Frontal cortex (tissue), 4 donors: ENCODE measurements at places on chromosomes 6 and 20. TPM values are rescaled to one million over a fixed set of nuclear protein-coding genes. Genes with fewer than 3 reads are reported as not detected.

Gene AFDN
- 204 TPM for total RNA-seq

DNA sequence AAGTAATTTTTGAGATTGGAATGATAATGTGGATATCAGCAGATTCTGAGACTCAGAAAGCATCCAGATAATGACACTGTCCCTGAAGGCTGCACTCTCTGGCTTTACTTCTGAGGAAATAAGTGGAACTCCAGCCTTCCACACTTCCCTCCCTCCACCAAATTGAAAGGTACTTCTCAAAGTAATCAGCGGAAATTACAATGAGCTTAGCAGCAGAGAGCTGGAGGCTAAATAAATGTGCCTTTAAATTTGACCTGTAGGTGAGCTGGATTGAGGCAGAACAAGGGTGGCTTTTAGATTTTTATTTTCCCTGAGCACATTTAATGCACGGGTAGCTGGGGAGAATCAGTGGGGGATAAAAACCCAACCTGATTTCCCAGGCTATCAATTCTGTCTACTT is 39.3 kb upstream of the RNF144B start:
- DNase-seq, result no peak

Gene ADGRF5
- total RNA-seq, result 6.5 TPM

DNA sequence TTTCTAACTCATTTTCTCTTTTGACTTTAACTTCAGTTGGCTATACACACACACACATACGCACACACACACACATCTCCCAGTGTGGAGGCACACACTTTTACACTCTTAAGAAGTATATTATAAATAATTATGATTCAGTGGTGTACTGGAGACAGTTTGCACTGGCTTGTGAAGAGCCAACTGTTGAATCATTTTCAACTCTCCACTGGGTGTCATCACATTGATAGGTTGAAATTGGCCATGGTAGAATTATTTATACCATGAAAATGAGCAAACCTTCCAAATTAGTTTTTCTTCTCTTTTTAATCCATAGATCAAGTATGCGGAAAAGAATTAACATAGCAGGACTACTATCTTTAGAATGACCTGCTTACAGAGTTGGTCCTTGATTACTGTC is 407.1 kb downstream of the BMP2 start:
- no peak for DNase-seq

Gene CAGE1
- not detected for total RNA-seq

DNA sequence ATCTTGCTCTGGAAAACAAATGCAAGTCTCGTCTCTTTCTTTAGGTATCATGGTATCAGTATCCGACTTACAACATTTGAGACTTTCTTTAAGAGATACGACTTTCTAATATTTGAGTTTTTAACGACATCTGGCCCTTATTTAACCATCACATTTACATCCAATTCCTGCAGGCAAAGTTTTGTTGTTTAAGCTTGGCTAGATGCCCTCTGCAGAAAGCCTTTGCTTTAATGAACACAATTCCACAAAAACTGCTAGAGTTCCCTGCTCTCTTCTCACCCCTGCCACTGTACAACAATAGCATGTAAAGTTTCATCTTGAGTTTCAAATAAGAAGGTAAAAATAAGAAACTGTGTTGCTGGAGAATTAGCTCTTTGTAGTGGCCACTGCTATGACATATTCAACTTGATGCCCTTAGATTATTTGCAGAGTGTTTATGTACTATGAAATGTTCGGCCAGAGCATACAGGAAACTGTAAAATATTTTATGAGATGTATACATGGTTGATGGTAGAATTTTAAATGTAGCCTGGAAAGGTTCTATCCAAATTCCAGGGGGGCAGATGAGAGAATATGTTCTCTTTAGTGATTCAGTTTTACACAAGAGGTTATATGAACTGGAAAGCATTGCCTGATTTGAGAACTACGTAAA is 438.6 kb downstream of the CDC5L start:
- DNase-seq, result no peak

Gene HDGFL1
- under 0.01 TPM for total RNA-seq

GRCh38 chr6:23696992-23697391 is 429.0 kb upstream of the NRSN1 start:
- DNase-seq, result no peak

GRCh38 chr6:132215805-132216204 is 185.5 kb downstream of the MOXD1 start:
- no peak for DNase-seq

Gene CCNC
- total RNA-seq, result 92.1 TPM

DNA sequence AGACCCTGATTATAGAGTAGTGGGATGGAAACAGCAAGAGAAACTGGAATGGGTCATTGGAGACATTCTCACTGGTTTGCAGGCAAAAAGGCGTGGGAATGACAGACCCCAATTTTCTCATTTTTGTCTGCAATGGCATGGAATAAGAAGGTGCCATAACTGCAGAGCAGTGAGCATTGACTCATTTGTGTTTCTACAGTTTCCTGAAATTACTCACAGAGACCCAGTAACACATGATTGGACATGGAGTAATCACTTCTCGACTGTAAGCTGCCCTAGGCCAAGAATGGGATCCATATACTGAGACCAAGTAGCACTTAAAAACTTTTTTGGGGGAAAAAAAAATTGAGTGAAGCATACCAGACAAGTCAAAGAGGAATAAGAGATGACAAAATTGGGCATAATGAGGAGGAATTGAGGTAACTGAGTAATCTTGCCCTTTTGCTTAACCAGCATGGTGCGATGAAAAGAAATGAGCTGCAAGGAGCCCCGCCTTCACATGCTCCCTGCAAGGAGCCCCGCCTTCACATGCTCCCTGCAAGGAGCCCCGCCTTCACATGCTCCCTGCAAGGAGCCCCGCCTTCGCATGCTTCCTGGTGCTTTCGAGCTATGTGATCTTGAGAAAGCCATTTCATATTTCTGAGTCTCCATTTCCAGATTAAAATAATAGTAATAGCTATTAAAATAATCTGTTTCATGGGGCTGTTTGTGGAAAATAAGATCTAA is 44.1 kb downstream of the NHSL1 start:
- DNase-seq, result no peak

DNA sequence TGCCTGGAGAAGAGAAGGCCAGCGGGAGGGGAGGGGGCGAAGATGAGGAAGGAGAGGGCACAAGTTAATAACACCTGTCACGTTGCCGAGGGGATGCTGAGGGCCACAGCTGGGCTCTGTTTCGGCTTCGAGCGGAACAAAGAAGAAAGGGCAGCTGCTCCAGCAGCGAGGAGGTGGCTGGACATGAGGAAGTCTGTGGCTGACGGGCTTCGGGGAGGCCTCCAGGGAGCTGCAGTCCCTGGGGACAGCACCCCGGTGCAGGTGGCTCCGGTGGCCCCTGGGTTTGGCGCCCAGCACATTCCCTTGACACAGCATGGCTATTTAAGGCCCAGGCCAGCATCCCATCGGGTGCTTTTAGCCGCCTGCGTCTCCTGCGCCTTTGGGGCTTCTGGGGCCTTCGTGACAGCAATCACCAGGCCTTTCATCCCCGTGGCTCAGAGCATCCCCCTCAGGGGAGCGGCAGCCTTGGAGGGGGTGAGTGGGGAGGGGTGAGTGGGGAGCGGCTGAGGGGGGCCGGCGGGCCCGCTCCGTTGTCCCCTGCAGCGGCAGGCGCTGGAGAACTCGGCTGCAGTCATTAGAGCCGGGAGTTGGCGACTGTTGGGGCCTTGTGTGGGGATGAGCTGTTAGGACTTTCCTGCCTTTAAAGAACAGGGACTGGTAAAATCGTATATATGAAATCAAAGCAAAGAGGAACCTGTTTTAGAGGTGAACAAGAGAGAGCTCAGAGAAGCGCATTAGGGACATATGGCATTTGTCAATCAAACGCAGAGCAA is 99.0 kb downstream of the TMEM242 start:
- DNase-seq, result no peak

- no peak for DNase-seq
Measured at GRCh38 chr6:103344554-103345163, 1515.1 kb downstream of the HACE1 start.

GRCh38 chr6:81326881-81327561 is 425.5 kb downstream of the TENT5A start:
- no peak for DNase-seq

DNA sequence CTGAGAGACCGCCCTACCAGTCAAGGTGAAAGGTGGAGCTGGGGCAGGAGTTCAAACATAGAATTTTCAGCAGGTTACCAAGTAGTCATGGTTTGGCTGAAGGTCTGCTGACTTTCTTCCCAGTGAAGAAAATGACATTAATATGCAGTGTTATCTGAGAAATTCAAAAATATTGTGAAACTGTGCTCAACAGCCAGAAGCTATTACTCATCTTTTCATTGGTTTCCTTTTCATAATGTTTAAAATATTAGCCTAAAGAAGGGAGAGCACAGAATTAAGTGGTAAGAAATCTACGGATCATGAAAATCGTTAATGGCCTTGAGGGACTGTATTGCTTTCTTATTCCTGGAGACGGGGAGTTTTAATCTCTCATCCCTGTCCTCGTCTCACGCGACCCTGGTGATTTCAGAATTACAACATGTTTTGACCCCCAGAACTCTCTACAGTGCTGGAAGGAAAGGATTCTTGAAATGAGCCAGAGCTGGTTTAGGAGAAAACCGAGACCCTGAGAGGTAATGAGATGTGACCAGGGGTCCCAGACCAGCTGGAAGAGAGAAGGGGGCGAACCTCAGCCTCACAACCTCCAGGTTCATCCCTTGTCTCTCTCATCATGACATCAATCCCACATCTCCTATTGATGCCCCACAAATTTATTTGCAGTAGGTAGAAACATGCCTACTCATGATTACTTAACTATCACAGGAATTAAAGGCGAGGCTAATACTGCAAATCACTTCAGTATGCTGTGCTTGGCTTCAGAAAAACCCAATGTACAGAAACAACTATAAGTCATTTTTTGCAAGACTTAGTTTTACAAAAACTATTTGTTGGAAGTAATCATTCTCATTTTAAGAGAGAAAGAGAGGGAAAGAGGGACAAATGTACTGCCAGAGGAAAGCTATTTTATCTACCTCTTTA is 209.5 kb downstream of the FNDC1 start:
- no peak for DNase-seq

DNA sequence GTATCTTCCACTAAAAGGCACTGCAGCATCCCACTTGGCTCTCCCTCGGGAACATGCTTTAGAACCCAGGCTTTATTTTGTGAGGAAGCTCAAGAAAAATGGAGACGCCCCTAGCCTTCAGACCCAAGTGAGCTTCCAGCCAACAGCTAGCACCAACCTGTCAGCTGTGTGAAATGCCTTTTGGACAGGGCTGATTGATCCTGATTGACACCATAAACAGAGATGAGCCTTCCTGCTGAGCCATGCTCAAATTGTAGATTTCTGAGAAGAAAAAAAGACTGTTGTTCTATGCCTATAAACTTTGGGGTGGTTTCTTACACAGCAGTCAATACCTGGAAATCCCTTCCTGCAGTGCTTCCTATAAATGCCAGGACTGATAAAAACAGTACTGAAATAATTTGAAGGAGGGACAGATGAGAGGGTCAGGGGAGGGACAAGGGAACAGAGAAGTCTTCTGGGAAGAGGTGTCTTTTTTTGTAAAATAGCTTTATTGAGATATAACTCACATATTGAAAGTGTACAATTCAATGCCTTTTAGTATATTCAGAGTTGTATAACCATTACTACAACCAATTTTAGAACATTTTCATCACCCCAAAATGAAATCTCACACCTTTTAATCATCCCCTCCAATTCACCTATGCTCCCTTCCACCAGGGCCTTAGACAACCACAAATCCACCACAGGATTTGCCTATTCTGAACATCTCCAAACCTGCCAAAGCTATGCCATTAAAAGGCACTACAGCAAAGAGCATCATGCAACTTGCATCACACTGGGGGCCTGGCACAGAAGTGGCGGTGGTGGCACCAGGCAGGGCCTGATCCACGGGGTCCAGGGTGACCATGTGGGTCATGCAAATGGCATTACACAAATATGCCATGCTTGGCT is 2.7 kb upstream of the STK4 start:
- DNase-seq, result no peak

- no peak for DNase-seq
Measured at GRCh38 chr6:145891126-145891525, 73.0 kb downstream of the SHPRH start.

DNA sequence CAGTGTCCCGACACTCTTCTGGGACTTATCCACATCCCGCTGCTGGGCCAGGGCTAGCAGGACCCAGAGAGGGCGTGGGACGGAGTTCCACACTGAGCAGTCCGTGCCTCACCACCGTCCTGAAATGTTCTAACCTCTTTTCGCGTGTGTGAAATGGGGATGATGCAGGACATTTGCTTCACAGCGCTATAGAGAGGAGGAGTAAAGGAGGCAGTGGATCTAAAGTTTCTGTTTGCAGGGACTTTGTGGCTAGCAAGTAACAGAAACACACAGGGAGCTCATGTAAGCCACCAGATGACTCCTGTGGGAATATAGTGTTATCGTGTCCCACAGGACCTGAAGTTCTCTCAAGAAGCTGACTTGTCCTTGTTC is 634 bp downstream of the ITPA start:
- no peak for DNase-seq

Gene ARMC12
- 0.82 TPM for total RNA-seq

Gene MATN4
- under 0.01 TPM for total RNA-seq

- no peak for DNase-seq
Measured at GRCh38 chr6:164640956-164641355, 668.4 kb downstream of the C6orf118 start.
